ENCODE measurements at places on chromosomes 3 and 15. TPM values are rescaled to one million over a fixed set of nuclear protein-coding genes. Genes with fewer than 3 reads are reported as not detected.

- DNase-seq: no peak
Measured at GRCh38 chr3:183375337-183375736, 53.1 kb downstream of the MCF2L2 start.

- peak; percentile 17 for DNase-seq
Measured at GRCh38 chr3:71896751-71897150, 111.8 kb upstream of the PROK2 start.

GRCh38 chr3:46484911-46485778 lies 12.6 kb upstream of the RTP3 start:
- DNase-seq: no peak

- no peak for DNase-seq
Measured at GRCh38 chr3:189038773-189039745, 132.7 kb upstream of the TPRG1 start.

DNA sequence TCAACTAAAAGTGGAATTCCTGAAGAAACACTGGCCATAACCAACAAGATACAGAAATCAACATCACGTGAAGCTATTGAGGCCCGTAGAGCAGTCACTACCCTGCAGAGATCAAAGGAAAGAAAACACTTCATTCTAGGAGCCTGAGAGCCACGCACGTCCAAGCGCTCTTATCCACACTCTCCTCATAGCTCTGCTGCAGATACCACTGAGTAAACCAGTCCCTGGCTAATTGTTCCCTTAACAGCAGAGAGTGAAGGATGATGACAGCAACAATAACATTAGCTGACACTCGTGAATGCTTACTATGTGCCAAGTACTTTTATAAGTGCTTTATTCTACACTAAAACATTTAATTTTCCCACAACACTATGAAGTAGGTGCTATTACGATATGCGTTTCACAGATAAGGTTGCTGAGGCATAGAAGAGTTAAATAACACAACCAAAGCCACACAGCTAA lies 271.0 kb upstream of the GADL1 start:
- DNase-seq: peak; percentile 63

DNA sequence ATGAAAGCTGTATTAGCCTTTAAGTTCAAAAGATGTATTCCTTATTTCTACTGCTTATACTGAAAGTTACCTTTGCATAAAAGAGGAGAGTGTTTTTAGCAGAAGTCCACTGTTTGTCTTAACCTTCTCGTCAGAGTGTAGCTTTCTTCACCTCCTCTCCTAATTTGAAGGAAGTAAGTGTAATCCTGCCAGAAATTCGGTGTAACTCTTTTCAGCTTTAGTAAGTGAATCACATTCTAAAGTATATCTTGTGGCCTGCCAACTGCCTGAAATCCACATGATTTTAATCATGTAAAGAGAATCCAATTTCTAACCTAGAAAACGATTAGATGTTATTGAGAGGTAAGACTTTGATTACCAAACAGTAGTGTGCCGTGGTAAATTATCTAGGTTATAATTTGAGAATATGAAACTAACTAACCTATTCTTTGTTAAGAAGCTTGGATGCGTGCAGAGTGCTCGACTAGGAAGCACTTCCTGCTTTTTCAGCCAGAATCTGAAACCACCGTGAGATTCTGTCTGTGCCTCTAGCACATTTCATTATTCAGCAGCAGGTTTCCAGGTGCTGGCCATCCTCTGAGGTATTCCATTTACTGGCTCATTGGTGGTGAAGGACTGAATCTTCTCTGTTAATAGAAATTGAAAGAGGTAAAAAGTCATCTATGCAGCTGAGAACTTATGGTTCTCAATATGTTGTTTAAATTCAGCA lies 7.5 kb downstream of the GYG1 start:
- peak; percentile 40 for DNase-seq

DNA sequence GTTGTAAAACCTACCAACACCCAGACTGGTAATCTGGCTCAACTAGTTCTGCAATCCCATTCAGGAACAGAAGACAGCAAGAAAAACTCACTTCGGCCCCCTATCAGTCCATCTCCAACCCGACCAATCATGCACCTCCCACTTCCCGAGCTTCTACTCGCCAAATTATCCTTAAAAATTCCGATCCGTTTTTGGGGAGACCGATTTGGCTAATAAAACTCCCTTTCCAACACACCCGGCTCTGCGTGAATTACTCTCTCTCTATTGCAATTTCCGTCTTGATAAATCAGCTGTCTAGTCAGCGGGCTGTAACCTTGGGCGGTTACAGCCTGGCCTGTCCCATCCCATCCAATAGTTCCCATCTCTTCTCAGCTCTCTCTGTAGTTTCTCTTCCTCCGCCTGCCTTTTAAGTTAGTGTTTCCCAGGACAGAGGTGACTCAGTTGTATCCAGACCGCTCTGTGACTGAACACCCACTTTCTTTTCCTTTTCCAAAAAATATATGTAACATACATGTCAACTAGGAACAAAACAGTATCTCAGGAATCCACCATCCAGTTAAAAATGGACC lies 780 bp upstream of the ACAD9 start:
- DNase-seq: peak; percentile 66

DNA sequence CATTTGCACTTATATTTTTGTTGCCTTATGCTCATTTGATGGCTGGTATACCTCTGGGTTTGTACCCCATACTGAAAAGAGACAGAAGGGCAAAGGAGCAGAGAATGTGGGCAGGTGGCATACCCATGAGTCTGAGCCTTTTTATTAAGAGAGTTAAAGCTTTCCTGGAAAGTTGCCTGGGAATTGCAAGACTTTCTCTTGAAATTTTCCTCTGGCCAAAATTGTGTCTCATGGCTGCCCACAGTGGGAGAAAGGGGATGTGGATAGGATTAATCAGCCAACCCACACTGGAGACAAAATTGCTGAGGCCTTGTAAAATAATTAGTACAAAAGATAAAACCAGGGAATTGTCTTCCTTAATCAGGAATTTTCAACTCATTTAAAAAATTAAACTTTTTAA lies 8.2 kb upstream of the NMD3 start:
- peak; percentile 43 for DNase-seq

DNA sequence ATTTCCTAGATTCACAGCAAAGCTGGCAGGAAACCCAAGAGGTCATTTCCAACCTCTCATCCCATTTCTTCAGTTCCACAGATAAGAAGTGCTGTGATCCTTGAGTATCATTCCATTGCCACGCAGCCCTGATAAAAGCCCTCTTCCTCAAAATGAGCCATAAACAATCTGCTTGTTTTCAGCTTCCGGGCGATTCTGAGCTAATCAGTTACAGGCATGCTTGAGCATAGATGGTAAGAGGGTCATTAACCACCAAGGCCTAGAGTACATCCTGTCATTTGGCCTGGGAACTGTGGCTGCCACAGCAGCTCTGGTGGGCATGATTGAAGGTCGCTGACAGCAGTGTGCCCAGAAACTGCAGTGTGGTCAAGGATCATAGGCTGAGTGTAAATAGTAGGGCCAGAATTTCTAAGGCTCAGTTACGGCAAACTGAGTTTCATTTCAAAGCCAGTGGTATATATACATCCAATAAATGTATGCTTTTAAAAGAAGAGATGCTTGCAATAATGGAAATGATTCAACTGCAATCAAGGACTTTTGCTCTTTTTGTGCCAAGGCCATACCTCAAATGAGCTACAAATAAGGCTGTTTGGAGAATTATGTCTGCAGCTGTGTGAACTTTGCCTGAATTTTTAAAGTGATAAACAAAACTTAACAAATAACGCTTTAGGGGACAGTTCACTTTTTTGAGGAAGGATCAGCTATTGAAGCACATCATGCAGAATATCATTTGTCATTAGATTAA lies 47.3 kb downstream of the P3H2 start:
- no peak for DNase-seq

DNA sequence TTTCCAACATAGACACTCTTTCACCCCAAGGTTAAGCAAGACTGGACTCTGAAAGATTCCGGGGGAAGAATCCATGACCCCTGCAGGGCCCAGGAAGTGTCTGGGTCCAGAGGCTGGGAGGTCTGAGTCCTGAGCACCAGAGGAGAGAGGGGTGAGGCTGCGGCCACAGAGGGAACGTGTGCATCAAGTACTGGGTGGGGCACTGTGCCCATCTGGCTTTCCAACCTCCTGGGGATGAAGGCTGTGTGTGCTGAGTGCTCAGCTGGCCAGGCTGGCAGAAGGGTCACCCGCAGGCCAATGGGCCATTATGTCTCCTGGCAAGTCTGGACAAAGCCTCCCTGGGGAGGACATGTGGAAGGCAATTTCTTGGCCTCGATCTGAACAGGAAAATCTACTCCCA lies 3.3 kb downstream of the CHRNA3 start:
- no peak for DNase-seq

- no peak for DNase-seq
Measured at GRCh38 chr3:62589078-62589477, 215.7 kb upstream of the FEZF2 start.

- peak; percentile 68 for DNase-seq
Measured at GRCh38 chr3:136929977-136930670, 27.7 kb upstream of the IL20RB start.

- DNase-seq: no peak
Measured at GRCh38 chr3:137770066-137770834, 6.1 kb downstream of the SOX14 start.

DNA sequence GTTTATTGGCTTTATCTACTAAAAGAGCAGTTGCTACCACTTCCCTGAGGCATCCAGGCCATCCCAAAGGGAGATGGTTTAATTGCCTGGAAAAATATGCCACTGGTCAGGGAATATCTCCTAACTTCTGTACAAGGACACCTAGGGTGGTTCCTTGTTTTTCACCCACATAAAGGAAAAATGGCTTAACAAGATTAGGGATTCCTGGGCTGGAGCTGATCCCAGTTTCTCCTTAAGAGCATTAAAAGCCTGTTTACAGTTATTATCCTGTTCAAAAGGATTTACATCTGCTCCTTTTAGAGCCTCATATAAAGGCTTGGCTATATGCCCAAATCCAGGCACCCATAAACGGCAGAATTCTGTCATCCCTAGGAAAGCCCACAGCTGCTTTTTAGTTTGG lies 70.2 kb upstream of the WNT7A start:
- DNase-seq: no peak

GRCh38 chr15:48422401-48422800 lies 91.2 kb downstream of the DUT start:
- DNase-seq: no peak

GRCh38 chr15:101255615-101256241 lies 3.9 kb upstream of the CHSY1 start:
- peak; percentile 86 for DNase-seq

DNA sequence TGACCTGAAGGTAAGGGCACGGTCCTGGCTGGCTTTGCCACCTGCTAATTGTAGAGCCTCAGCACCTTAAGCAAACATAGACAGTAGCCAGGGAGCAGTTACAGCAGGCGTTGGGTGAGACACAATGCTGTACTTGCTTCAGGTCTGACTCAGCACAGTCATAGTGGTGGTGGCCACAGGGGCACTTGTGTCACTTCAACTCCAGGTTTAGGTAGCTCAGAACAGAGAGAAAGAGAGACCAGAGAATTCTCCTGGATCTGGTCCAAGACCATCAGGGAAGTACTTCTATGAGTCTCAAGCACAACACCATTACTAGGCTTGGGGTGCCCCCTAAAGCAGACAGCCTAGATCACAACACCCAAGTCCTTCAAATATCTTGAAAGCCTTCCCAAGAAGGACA lies 204.4 kb downstream of the OTOL1 start:
- DNase-seq: no peak

GRCh38 chr15:70633991-70634390 lies 129.4 kb downstream of the UACA start:
- peak; percentile 20 for DNase-seq

DNA sequence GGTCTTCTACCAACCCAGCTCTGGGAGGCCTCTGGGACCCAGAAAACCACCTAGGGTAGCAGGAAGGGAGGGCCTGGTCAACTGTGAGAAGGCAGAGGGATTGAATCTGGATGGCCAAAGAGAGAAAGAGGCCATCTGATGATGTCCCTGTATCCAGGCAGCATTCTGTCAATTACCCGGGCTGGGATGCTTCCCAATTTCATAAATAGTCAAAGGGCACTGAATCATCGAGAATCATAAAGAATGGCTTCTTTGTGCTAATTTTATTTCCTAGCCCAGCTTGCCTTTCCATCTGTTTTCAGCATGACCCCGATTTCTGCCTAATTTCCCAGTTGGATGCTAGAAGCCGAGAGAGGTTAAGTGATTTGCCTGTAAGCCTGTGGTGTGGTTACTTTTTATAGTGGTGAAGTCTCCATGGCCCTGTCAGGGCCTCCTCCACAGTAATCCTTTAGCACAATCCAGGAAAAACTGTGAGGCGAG lies 129.2 kb downstream of the FAM43A start:
- no peak for DNase-seq

DNA sequence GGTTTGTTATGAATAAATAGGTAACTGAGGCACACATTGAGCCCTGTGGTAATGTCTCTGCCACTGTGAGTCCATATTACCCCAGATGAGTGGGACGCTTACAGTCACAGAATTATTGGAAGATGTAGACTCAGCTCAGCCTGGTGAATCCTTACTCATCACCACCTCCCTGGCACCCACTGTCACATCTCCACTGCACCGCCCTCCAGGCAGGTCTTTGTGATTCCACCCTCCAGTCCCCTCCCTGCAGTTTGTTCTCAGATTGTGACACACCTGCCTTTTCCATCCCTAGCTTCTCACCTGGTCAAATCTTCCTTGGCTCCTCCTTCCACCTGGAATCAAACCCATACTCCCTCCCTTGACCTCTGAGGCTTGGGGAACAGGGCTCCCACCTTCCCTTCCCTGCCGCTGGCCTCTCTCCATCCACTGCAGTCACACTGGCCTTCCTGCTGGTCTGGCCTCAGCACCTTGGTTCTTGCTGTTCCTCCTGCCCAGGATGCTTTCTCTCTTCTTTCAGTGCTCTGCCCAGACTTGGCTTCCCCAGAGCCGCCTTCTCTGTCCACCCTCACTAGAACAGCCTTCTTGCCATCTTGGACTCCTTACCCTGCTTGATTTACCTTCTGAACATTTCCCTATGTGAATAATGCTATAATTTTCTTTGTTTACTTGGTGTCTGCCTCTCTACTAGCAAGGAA lies 9.4 kb downstream of the SLC6A20 start:
- DNase-seq: no peak

DNA sequence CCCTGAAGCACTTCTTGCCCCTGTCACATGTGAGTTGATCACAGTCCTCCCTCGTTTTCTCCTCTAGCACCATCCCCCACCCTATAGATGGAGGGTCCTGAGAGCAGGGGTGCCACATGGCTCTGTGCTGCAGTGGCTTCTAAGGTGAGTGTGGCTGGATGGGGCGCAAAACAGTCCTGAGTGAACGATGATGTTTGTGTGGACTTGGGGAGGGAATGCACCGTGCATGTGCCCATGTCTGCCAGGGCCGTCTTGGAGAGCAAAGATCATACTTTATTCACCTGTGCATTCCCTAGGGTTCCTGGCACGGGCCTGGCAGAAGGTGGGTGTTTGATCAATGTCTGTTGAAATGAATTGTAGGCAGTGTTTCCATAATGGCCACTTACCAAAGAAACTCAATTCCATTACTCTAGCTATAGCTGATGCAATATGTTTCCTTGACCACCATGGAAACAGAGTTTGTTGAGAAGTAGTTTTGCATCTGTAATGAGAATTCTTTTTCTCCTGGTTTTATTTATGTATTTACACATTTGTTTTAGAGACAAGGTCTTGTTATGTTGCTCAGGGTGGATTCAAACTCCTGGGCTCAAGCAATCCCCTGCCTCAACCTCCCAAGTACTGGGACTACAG lies 58.0 kb downstream of the ABTB1 start:
- peak; percentile 8 for DNase-seq

GRCh38 chr3:51544011-51544775 lies 5.7 kb downstream of the RAD54L2 start:
- peak; percentile 8 for DNase-seq

GRCh38 chr15:47744496-47744895 lies 27.2 kb downstream of the SEMA6D start:
- DNase-seq: no peak

CPNE9 gene
- not detected for total RNA-seq
